GM19239 (cell line): ENCODE measurements at places on chromosomes 6 and 20.
A peak's percentile ranks its signal among the peaks of the same experiment; 100 is the strongest.

- no peak for DNase-seq
These were observed 344.7 kb downstream of the CDC5L start for GRCh38 chr6:44732243-44732642.

GRCh38 chr20:35866418-35867202 lies 87.7 kb downstream of the SCAND1 start:
- DNase-seq: no peak

- DNase-seq: no peak
These were observed 40.0 kb downstream of the PLG start for GRCh38 chr6:160742090-160742489.

DNA sequence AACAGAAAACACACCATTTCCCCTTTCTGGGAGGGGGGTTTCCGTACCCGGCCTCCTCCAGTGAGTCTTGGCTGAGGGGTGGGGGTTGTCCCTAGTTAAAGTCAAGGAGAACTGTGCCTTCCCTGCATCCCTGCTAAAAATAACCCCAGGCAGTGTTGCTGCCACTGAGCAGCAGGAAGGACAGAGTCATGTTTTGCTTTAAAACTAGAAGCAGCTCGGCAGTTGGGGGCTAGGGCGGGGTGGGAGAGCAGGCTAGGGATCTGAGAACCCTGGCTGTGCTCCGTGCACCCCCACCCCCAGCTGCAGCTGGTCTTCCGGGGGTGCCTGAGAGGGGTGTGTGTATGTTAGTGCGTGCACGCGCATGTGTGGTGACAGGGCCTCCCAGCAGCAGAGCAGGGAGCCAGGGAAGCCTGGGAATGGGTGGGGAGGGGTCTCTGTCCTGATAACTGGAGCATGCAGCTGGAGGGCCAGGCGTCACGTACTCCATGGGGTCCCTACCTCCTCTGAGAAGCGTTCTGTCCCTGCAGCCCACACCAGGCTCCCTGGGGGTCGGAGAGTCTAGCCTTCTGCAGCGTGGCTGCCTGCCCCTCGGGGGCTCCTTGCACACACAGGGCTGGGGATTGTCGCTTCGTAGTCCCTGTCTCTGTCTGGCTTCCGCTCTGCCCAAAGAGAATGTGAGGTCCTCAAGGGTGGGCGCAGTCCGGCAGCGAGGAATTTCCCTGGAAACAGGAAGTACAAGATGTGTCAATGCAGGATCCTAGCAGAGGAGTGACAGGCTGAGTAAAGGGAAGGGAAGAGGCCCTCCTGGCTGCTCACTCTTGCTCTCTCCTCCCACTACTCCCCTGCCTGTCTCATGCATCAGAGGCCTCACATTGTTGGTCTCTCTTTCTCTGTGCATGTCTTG lies 16.8 kb upstream of the ARMC12 start:
- peak; percentile 26 for DNase-seq

DNA sequence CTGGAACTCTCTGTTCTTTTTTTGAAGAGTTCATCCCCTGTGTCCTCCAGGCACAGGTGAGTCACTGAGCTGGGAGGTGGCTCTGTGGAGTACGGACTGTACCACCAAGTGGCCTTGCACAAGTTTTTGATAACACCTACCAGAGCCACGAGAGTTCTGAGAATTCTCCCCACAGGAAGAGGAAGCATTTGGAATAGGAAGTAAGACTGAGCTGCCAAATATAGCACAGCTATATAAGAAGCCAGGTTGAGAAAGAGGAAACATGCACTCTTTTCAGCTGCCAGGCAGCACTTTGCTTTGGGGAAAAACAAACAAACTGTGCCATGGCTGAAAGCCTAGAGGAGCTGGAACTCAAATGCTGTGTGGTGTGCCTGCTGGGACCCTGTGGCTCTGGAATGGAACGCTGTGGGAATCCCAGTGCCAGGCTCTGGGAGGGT lies 70.8 kb upstream of the RIPOR2 start:
- no peak for DNase-seq

DNA sequence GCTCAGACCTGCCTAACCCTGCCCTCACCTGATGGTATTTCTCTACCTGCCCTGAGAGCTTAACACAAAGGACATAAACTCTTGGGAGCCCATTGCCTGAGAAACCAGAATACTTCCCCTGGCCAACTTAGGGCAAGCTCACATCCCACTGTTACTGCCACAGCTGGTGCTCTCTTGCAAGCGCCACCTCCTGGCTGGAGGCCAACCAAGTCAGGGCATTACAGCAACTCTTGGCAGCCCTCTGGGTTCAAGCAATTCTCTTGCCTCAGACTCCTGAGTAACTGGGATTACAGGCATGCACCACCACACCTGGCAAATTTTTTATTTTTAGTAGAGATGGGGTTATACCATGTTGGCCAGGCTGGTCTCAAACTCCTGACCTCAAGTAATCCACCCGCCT lies 70.1 kb downstream of the HECA start:
- no peak for DNase-seq

- no peak for DNase-seq
These were observed 367 bp upstream of the PCIF1 start for GRCh38 chr20:45934046-45934585.

DNA sequence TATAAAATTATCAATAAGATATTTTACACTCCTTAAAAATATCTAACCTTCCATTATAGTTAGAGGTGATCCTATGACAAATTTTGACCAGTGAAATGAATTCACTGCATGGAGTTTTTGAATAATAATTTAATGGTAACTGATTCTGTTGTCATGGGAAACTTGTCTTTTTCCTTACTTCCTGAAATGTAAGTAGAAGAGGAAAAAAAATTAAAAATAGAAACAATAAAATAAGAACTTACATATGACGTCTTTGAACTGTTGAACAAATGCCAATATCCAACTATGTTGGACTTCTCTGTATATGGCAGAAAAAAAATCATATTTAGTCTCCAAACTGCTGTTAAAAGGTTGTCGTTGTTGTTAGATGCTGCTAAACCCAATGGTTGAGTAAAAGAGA lies 26.3 kb downstream of the PPP1R14C start:
- no peak for DNase-seq

DNA sequence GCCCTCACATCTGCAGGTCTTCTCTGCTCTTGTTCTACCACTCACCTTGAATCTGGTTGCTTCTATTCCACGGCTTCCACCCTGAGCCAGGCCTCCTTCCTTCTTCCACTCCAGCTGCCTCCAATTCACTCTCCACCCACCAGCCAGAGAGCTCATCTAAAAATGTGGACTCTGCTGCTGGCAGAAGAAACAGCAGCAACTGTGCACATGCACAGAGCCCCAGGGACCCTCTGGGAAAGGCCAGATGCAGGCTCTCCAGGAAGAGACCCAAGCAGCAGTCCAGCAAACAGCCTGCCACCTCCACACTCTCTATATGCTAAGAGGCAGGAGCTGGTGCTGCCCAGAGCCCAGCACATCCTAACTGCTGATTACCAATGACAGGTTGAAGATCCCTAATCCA lies 162.6 kb upstream of the TOP1 start:
- DNase-seq: no peak

GRCh38 chr6:91683240-91683639 lies 1096.4 kb upstream of the MAP3K7 start:
- DNase-seq: no peak

DNA sequence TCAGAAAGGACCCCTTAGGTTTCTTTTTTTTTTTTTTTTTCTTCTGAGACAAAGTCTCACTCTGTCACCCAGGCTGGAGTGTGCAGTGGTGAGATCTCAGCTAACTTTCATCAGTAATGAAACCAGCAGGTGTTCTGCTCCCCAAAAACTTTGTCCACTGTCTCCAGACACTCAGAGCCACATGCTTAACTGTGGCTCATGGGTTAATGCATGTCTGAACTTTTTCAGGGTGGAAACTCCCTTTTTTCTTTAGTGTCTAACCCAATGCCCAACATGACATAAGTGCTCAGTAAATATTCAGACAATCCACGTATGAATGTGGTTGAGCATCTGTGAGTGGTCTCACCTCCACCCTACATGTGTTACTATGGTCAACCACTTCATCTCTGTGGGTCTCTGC lies 45.4 kb downstream of the MYB start:
- DNase-seq: peak; percentile 18

- no peak for DNase-seq
These were observed 608.6 kb downstream of the COL12A1 start for GRCh38 chr6:74597266-74597665.

- peak; percentile 70 for DNase-seq
These were observed 11.5 kb downstream of the ITPR3 start for GRCh38 chr6:33632558-33633039.

- DNase-seq: no peak
These were observed 1.5 kb downstream of the DACT2 start for GRCh38 chr6:168318090-168318489.
